ENCODE measurements at places on chromosomes 5 and 9.

DNA sequence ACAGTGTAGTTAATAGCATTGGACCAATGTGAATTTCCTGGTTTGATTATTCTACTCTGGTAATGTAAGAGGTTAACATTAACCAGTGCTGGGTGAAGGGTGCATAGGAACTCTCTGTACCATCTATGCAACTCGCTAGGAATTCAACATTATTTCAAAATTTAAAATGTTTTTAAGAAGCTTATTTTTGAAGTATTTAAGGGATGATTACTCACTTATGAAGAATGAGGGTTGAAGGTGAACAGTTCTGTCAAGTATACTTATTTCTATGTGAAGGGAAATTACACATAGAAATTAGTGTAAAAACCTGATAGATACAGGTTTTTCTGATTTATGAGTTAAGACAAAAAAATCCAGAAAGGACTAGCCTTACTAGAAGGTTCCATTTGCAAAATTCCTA lies 165.8 kb downstream of the INSYN2B start:
- DNase-seq, result no peak

GRCh38 chr5:175878544-175879438 lies 7.4 kb downstream of the CPLX2 start:
- no peak for DNase-seq

GRCh38 chr5:16457451-16457850 lies 8.1 kb downstream of the ZNF622 start:
- no peak for DNase-seq

GRCh38 chr9:87991151-87991870 lies 17.0 kb upstream of the CDK20 start:
- DNase-seq, result no peak

- DNase-seq, result no peak
Observed at GRCh38 chr5:9188131-9188530, 357.7 kb downstream of the SEMA5A start.

DNA sequence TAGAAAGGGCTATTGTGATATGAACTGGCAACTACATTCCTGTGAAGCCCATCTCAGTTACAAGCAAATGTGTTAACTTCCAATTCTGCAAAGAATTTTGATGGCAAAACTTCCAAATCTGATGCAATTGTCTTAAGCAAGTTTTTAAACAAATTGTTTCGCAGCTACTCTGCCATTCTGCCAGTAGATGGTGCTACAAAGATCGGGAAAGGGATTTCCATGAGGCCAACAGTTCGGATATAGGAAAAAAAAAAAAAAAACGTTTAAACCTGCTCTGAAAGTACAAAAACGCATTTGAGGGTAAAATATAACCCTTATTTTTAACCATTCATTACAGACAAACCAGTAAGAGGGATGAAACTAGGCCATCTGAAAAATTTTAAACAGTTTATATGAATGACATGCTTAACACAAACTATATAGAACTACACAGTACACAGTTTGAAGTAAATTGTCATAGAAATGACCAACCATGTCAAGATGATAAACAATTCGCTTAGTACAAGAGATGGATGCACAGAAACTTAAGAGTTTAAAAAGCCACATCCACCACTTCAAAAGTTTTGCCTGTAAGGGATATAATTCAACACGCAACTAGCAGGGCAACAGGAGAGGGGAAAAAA lies 2.2 kb downstream of the HNRNPA0 start:
- no peak for DNase-seq

DNA sequence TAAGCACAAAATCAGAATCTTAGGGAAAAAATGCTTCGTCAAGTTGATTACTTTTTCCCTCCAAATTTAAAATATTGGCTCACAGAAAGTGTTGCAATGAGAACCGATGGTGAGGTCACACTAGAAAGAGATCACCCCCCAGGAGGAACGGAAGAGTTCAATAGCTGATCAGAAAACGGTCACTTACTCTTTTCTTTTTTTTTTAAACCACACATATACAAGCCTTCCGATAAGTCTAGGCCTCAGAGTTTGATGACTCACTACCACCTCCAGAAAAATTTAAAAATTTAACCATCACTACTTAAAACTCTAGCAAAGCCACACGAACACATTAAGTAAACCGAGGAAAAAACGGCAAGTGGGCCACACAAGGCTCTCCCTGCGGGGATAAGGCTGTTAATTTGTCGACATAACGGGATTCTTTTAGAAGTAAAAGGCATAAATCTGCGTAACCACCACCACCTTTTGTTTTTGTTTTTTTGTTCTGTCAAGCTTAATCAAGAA lies 1.2 kb downstream of the SURF4 start:
- DNase-seq, result no peak

- DNase-seq, result no peak
Observed at GRCh38 chr9:111610845-111611244, 11.4 kb upstream of the PTGR1 start.

- DNase-seq, result no peak
Observed at GRCh38 chr5:4479426-4479825, 660.7 kb upstream of the ADAMTS16 start.

GRCh38 chr5:40046792-40047191 lies 622.0 kb upstream of the DAB2 start:
- no peak for DNase-seq

DNA sequence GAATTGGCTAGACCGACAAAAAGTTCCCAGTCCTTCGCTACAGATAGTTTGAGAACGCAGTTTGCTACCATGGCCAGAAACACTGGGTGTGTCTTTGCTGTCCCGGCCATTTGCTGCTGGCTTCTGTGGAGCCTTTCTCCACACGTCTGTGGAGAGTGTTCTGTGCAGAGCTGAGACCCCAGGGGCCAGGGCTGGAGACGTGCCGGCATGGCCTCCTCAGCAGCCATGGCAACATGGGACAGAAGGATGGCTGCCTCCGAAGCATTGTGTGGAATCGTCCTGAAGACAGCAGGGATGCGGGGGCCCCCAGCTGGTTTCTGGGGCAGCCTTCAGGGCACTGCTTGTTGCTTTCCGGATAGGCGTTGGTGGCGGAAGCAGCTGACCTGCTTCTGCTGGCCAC lies 142.8 kb downstream of the GADD45G start:
- DNase-seq, result no peak

DNA sequence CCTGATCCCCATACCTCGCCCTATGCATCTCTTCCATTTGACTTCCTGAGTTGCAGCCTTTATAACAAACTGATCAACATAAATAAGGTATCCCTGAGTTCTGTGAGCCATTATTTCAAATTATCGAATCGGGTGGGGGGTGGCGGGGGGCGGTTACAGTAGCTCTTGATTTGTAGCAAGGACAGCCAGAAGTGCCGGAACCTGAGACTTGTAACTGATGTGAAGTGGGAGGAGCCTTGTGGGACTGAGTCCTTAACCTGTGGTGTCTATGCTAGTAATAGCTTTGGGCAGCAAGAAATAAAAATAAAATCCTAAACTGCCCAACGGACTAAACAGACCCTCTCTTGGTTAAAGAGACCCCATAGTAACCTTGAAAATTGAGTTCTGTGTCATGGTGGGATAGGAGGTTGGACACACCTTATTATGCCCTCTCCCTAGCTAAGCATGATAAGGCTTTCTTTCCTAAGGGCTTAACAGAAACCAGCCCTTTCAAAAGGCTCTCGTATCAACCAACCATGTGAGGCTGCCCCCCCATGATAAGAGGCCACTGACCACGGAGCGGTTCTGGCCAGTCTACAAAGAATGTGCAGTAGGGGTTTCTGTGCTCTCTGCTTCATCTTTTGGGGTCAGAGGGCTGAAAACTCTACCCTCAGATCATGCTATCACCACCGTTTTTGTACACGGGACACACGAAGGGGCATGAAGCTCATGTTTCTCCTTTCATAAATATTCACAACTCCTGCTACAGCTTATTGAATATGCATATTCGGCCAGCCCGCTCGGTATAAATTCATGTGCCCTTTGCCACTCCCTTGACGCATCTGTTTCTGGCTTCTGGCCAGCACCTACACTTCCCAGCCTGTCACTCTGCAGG lies 39.5 kb upstream of the IQGAP2 start:
- no peak for DNase-seq

- DNase-seq, result no peak
Observed at GRCh38 chr5:133445744-133446143, 166.6 kb downstream of the FSTL4 start.

- DNase-seq, result no peak
Observed at GRCh38 chr5:174376056-174376455, 330.6 kb downstream of the NSG2 start.

DNA sequence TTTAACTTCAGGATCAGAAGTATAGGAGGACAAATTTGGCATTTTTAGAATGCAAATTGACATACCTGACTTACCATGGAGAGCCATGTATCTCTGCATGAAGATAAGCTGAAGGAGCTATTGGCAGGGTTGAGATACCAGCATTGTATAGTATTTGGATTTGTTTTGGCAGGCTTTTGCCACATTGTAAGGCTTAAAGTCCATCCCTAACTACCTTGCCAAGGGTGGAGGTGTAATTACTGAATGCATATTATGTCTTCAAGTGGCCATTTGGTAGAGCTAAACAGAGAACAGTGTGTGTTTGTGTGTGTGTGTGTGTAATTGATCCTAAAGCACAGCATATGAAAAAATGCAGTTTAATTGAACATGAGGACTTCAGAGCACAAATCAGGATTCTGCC lies 324.7 kb downstream of the FAM170A start:
- no peak for DNase-seq

- no peak for DNase-seq
Observed at GRCh38 chr5:133663397-133664054, 51.2 kb upstream of the FSTL4 start.

DNA sequence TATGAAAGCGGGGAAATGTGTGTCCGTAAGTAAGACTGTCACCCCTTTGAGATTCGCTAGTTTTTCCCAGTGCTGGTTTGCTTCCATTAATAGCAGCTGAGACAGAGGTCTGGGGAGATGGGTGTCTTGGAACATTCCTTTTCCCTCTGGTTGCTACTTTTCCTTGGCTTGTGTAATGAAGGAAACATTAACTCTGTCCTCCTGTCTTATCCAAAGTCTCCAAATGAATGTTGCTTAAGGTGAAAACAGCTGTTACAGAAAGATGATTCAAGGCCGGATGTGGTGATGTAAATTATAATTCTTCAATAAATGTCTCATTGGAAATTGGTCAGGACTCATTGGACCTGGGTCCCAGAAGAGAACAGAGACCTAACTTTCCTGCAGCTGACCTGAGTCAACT lies 50.0 kb downstream of the MEGF10 start:
- no peak for DNase-seq

- no peak for DNase-seq
Observed at GRCh38 chr9:2934241-2934650, 90.4 kb upstream of the PUM3 start.

DNA sequence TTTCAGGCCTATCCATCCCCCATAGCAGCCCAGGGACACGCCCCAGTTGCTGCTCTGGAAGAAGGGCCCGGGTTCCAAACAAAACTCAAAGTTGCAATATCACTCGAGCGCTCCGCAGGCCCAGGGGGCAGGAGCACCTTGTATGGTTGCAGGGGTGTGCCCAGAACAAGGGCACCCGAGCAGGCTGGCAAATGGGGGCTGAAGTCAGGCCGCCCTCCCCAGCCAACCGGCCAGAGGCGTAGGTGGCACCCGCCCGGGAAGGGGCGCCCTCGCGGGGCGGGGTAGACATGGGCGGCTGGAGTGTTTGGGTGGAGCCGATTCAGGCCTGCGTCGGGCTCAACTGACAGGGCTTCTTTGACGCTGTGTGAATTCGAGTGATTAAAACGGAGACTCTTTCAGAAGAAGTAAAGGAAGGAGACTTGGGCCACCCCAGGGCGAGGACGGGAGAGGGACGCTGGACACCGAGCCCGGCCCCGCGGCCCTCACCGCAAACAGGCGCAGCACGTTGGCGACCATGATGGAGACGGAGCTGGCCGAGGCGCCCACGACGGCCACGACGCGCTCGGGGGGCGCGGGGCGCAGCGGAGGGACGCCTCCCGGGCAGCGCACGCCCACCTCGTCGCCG lies 1.1 kb downstream of the GRM6 start:
- no peak for DNase-seq

DNA sequence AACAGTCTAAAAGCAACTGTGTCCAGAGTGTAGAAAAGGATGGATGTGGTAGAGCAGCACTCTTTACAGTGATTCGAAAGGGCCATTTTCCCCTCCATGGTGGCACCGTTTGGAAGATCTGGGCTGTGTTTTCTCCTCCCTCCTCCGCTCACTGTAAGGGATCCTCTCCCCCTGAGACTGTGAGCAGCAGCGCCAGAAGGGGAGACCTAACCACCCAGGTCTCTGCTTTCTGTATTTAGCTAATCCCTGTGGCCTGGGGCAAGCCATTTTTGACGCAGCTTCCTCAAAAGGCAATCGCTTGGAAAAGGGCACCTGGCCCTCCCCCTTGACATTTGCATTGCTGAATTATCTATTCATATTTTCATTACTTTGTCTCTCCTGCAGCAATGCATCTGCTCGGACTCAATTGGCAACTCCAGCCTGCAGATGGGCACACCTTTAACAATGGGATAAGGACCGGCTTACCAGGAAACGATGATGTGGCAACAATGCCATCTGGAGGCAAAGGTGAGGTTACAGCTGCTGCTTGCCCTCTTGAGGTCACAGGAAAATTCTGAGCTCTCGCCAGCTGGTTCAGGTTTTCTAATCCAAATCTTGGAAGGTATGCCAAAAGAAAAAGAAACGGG lies 244.3 kb upstream of the WWC1 start:
- DNase-seq, result no peak

- no peak for DNase-seq
Observed at GRCh38 chr5:37755581-37755980, 84.3 kb downstream of the GDNF start.

GRCh38 chr9:114409842-114410241 lies 22.1 kb upstream of the AKNA start:
- no peak for DNase-seq
